ENCODE measurements at places on chromosomes 12 and 14. TPM values are rescaled to one million over a fixed set of nuclear protein-coding genes. Genes with fewer than 3 reads are reported as not detected.

Gene CLEC7A
- total RNA-seq = 0.09 TPM

Gene C14orf132
- 0.66 TPM for total RNA-seq

Gene DBX2
- total RNA-seq = not detected

Gene ITPR2
- 80.3 TPM for total RNA-seq

Gene CPM
- 0.47 TPM for total RNA-seq

Gene SLC35F4
- total RNA-seq = not detected

Gene CLEC4A
- 0.09 TPM for total RNA-seq

Gene NEUROD4
- total RNA-seq = not detected

Gene COCH
- 0.09 TPM for total RNA-seq

Gene C12orf60
- total RNA-seq = 1.3 TPM

Gene OR4M1
- not detected for total RNA-seq

Gene KCNJ8
- total RNA-seq = not detected

Gene SLC17A8
- total RNA-seq = not detected

Gene NAV3
- total RNA-seq = 25.7 TPM

Gene SLC5A8
- not detected for total RNA-seq

Gene CEP170B
- 13.8 TPM for total RNA-seq

Gene VSX2
- not detected for total RNA-seq

Gene PIWIL1
- total RNA-seq = not detected

Gene LRRC10
- not detected for total RNA-seq

Gene GABARAPL1
- 52.2 TPM for total RNA-seq

Gene ZDHHC22
- total RNA-seq = not detected

Gene HNF1A
- not detected for total RNA-seq

Gene TAS2R9
- total RNA-seq = 0.09 TPM

Gene TSPAN11
- 0.09 TPM for total RNA-seq

Gene GALNT9
- 0.36 TPM for total RNA-seq

Gene GNG2
- total RNA-seq = 4.3 TPM

Gene MYO1A
- total RNA-seq = not detected

Gene PAN2
- 21.7 TPM for total RNA-seq

Gene NRXN3
- 3.3 TPM for total RNA-seq

Gene DENND5B
- 8.4 TPM for total RNA-seq

Gene GPR137C
- total RNA-seq = 0.94 TPM

Gene SERPINA10
- not detected for total RNA-seq

Gene CACNB3
- total RNA-seq = 20.0 TPM

Gene ATP5MC2
- 123 TPM for total RNA-seq

Gene RNASE7
- not detected for total RNA-seq

Gene SLC39A2
- total RNA-seq = not detected

Gene SIRT4
- total RNA-seq = 1.3 TPM

Gene CCDC177
- total RNA-seq = not detected

Gene SCNN1A
- total RNA-seq = 0.09 TPM

Gene RERGL
- not detected for total RNA-seq

Gene PLXNC1
- total RNA-seq = 0.09 TPM

Gene BATF
- total RNA-seq = not detected

Gene GON7
- 15.1 TPM for total RNA-seq

Gene NPFF
- not detected for total RNA-seq

Gene RFX4
- not detected for total RNA-seq

Gene RASSF9
- 0.99 TPM for total RNA-seq

Gene KRT6B
- under 0.01 TPM for total RNA-seq

Gene DDIT3
- 10.1 TPM for total RNA-seq

Gene PLEKHG3
- 5.2 TPM for total RNA-seq

Measured in endothelial cell of coronary artery (primary cell).